ENCODE measurements at places on chromosomes 3 and 15. TPM values are rescaled to one million over a fixed set of nuclear protein-coding genes. Genes with fewer than 3 reads are reported as not detected.

FES gene
- total RNA-seq: 20.3 TPM

ADAMTSL3 gene
- 0.72 TPM for total RNA-seq

SAMMSON gene
- not detected for total RNA-seq

CFAP100 gene
- total RNA-seq: not detected

SLC9A9 gene
- total RNA-seq: 8.3 TPM

DNA sequence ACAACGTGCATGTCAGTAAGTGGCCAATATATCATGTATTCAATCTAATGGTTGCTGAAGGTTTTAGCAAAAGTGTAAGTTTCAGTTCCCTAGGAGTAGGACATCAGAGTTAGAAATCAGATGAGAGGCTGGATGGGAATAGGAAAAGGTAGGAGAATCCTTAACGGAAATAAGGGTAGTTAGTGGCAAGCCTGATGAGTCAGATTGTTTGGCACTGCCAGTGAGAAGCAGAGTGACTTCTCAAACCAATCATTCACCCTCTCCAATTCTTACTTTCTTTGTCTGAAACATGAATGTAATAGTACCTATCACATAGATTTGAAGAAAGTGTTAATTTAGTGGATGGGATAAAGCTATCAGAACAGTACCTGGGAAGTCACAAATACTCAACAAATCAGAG, 894.0 kb downstream of the NTRK3 start:
- no peak overlapping the region for H3K4me3 ChIP-seq
- H3K4me1 ChIP-seq: peaks cover 22% of the 10 kb centered on the region
- H3K27me3 ChIP-seq: no peaks in the 10 kb centered on the region
- H3K36me3 ChIP-seq: no peaks in the 10 kb centered on the region

DNA sequence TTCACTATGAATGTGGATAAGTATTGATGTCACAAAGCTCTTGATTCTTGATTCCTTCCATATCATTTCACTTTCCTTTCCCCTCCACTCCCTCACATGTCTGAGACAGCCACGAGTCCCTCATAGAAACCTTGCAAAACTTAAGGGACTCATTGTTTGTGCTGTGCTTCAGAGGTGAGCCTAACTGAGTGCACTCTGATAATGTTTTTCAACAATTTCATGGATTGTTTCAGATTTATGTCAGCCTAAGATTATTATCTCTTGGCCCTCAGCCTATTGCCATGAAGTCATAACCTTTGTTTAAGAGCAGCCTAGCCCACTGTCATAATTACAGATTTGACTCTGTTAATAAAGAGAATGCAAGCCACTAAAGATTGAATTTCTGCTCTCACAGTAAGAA, 363.6 kb downstream of the MECOM start:
- H3K27ac ChIP-seq: no peak overlapping the region
- no peak overlapping the region for H3K4me3 ChIP-seq
- no peaks in the 10 kb centered on the region for H3K4me1 ChIP-seq
- no peaks in the 10 kb centered on the region for H3K27me3 ChIP-seq
- no peaks in the 10 kb centered on the region for H3K36me3 ChIP-seq

- no peaks in the 10 kb centered on the region for H3K36me3 ChIP-seq
- no peak overlapping the region for H3K27ac ChIP-seq
- H3K4me1 ChIP-seq: peaks cover 6% of the 10 kb centered on the region
- DNase-seq: peak; percentile 83
- no peak overlapping the region for H3K4me3 ChIP-seq
Observed at GRCh38 chr15:62307551-62307950, 142.5 kb upstream of the C2CD4B start.

GRCh38 chr15:27679731-27680471, 419.2 kb downstream of the OCA2 start:
- H3K4me1 ChIP-seq: no peaks in the 10 kb centered on the region
- H3K27me3 ChIP-seq: no peaks in the 10 kb centered on the region

- no peaks in the 10 kb centered on the region for H3K4me1 ChIP-seq
- no peaks in the 10 kb centered on the region for H3K27me3 ChIP-seq
- H3K36me3 ChIP-seq: no peaks in the 10 kb centered on the region
Observed at GRCh38 chr3:72065872-72066641, 281.1 kb upstream of the PROK2 start.

- no peaks in the 10 kb centered on the region for H3K36me3 ChIP-seq
- H3K27ac ChIP-seq: no peak overlapping the region
- H3K27me3 ChIP-seq: peaks cover 6% of the 10 kb centered on the region
- no peaks in the 10 kb centered on the region for H3K4me1 ChIP-seq
Observed at GRCh38 chr15:60722328-60723112, 243.6 kb upstream of the ICE2 start.

DNA sequence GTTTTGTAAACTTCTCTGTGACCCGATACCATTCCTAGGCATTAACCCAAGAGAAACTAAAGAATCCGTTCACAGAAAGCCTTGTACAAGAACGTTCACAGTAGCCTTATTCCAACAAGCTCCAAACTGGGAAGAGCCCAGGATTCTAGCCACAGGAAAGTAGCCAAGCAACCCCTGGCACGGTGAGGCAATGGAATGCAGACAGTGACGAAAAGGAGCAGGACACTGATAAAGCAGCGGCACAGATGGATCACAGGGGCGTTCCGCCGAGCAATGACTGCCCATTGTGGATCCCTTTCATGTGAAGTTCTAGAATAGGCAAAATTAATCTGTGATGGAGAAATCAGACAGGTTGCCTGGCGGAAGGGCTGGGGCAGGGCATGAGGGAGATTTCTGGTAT, 198.7 kb upstream of the CHRNA7 start:
- no peaks in the 10 kb centered on the region for H3K27me3 ChIP-seq
- H3K4me1 ChIP-seq: no peaks in the 10 kb centered on the region
- DNase-seq: no peak
- H3K4me3 ChIP-seq: no peak overlapping the region

DNA sequence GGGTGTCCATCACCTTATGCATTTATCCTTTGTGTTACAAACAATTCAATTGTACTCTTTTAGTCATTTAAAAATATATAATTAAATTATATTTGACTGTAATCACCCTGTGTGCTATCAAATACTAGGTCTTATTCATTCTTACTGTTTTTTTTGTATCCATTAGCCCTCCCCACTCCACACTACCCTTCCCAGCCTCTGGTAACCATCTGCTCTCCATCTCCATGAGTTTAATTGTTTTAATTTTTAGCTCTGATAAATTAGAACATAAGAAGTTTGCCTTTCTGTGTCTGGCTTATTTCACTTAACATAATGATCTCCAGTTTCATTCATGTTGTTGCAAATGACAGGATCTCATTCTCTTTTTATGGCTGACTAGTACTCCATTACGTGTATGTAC, 16.8 kb downstream of the C3orf20 start:
- H3K4me1 ChIP-seq: no peaks in the 10 kb centered on the region
- H3K4me3 ChIP-seq: no peak overlapping the region
- no peaks in the 10 kb centered on the region for H3K36me3 ChIP-seq
- no peaks in the 10 kb centered on the region for H3K27me3 ChIP-seq
- H3K27ac ChIP-seq: no peak overlapping the region
- no peak for DNase-seq

GRCh38 chr3:124639406-124640237, 90.6 kb upstream of the UMPS start:
- DNase-seq: no peak
- peaks cover 22% of the 10 kb centered on the region for H3K27me3 ChIP-seq
- no peaks in the 10 kb centered on the region for H3K36me3 ChIP-seq
- no peaks in the 10 kb centered on the region for H3K4me1 ChIP-seq

- H3K36me3 ChIP-seq: peaks cover 24% of the 10 kb centered on the region
- H3K27ac ChIP-seq: no peak overlapping the region
- no peak overlapping the region for H3K4me3 ChIP-seq
- H3K4me1 ChIP-seq: peaks cover 22% of the 10 kb centered on the region
- no peak for DNase-seq
Observed at GRCh38 chr3:23961066-23961465, 16.0 kb downstream of the NR1D2 start.

- no peaks in the 10 kb centered on the region for H3K27me3 ChIP-seq
- no peak overlapping the region for H3K27ac ChIP-seq
- H3K4me1 ChIP-seq: peaks cover 29% of the 10 kb centered on the region
- H3K4me3 ChIP-seq: peak overlapping the region; percentile 22
Observed at GRCh38 chr3:27479806-27480543, 4.2 kb downstream of the SLC4A7 start.

- H3K27ac ChIP-seq: no peak overlapping the region
- no peak overlapping the region for H3K4me3 ChIP-seq
- no peaks in the 10 kb centered on the region for H3K36me3 ChIP-seq
- no peaks in the 10 kb centered on the region for H3K27me3 ChIP-seq
- peaks cover 5% of the 10 kb centered on the region for H3K4me1 ChIP-seq
Observed at GRCh38 chr15:90222547-90222946, 11.2 kb downstream of the CIB1 start.
